ENCODE measurements at places on chromosomes 4 and X.

GRCh38 chrX:10831716-10832502 lies 211.5 kb upstream of the MID1 start:
- no peak for DNase-seq

- peak; percentile 3 for DNase-seq
Observed at GRCh38 chrX:42107495-42108488, 184.4 kb upstream of the CASK start.

DNA sequence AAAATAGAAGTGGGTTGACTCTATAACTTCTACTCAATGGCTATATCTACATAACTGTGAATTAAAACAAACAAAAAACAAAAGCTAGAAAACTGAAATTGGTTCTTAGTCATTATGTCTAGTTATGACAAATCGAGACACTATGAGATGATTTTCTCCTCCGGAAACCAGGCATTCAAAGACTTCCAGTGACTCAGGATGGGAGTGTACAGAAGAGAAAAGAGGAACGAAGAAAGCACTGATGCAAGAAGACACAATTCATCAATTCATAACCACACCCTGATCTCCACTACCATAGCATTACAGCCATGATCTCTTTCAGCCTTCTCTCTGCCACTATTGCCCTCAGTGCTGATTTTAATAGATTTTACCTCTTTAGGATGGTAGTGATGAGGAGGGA lies 253.6 kb downstream of the CBLL2 start:
- DNase-seq = no peak

DNA sequence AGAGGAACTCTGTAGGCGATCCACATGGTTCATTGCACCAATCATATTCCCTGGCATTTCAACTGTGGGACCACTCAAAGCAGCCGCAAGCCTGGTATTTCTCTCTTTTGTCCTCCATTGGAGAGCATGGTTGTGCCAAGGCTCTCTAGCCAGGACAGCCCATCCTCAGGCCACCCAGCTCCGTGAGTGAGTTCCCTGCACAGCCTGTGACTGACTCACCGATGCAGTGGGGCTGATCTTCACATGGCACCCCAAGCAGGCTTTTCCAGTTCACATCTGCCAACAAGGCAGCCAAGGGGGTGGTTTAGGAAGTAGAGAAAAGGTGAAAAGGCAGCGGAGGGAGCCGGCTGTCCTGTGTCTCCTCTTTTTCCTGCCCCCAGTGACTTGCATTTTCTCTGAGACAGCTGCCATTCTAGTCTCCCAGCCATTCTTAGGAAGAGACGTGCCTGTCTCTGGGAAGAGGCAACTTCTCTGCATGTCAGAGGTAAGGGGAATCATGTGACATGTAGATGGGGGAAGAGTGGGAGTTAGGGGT lies 69.2 kb downstream of the MID1IP1 start:
- DNase-seq = no peak

DNA sequence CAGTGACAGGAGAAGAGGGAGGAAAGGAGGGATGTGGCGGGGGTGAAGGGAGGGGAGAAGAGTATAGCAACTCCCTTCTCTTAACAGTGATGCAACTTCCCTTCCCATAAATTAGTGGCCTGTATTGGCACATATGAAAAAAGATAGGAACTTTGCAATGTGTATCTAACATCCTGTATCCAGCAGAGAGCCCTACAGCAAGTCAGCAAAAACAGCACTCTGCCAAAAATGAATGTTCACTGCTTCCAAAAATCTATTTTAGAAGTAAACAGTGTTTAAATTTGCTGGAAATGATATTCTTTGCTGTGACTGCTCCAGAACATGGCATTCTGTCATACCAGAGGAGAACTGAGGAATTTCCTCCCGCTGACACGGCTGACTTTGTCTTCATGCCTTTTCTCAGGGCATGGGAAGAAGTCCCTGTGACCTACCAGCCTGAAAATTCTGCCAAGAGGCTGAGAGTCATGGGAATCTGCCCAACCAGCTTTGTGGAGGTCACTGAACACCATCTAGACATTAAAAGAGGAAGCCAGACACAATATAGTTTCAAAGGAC lies 343.4 kb upstream of the RASGEF1B start:
- no peak for DNase-seq

- no peak for DNase-seq
Observed at GRCh38 chr4:164212714-164213113, 541.2 kb upstream of the SMIM31 start.

- no peak for DNase-seq
Observed at GRCh38 chr4:80434238-80434637, 98.7 kb downstream of the CFAP299 start.

- DNase-seq = no peak
Observed at GRCh38 chrX:46904626-46905025, 7.6 kb upstream of the JADE3 start.

- no peak for DNase-seq
Observed at GRCh38 chr4:92215476-92215875, 88.3 kb upstream of the GRID2 start.

GRCh38 chr4:89928838-89929237 lies 34.2 kb downstream of the MMRN1 start:
- DNase-seq = no peak

GRCh38 chr4:95289028-95289634 lies 259.6 kb downstream of the UNC5C start:
- no peak for DNase-seq

DNA sequence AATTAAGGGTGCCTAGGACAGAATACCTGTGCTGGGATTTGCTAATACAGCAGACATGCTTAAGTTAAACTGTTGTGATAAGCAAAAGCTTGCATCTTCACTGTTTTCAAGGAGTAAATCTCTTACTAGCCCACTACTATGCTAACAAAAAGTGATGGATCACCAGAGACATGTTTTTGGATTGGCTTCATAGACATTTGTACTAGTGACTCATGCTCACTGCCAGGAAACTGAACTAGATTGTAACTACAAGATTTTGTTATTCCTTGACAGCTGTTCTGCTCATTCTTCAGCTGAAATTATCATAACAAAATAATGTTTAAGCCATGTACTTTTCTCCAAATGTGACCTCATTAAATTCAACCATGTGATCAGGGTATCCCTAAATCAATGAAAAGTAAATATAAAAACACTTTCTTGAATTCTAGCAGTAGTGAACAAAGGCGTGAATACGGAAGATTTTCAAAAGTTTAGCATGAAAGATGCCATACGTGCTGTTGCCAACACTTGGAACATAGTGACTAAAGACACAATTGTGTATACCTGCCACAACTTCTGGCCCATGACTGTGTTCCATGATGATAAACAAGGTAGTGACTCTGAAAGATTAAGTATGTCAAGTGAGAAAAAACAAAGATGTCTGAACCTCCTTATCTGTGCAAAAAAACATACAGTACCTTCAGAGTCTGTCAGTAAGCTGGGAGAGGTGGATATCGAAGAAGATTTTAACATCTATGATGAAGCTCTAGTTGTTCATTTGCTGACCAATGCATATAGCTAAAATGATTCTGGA lies 154.0 kb downstream of the BTC start:
- DNase-seq = no peak

DNA sequence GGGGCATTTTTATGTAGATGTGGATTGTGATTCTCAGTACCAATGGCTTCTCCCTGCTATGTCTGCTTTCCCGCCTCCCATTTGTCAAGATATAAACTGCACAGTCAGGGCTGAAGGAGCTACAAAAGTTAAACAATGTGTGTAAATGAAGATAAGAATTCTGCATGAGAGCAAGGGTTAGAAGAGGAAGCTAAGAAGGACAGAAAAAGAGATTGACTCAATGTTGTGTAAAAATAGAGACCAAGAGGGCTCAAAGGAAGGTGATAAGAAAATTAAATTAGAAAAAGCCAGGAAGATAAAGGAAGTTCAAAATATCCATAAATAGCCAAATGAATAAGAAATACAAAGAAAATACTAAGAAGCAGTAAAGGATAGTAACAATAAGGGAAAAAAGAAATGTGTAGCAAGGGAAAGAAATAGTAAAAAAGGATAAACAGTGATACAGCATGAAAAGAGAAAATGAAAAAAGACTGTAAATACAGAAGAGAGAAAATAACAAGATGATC lies 82.5 kb downstream of the AMELX start:
- DNase-seq = no peak
